Glomerular endothelial cell (primary cell): ENCODE measurements at places on chromosomes 3 and 15. TPM values are rescaled to one million over a fixed set of nuclear protein-coding genes. Genes with fewer than 3 reads are reported as not detected.

The ZNF385D gene
- 2.2 and 3.7 TPM in 2 replicates for total RNA-seq

The PLCB2 gene
- 3.0 and 5.1 TPM in 2 replicates for total RNA-seq

The ITPKA gene
- total RNA-seq, result 2.1 and 5.0 TPM in 2 replicates

The CYP1A2 gene
- total RNA-seq, result not detected in 2 replicates

The CCR2 gene
- total RNA-seq, result not detected in 2 replicates

The CFAP44 gene
- total RNA-seq, result 3.2 and 5.2 TPM in 2 replicates

The RLBP1 gene
- total RNA-seq, result not detected in 2 replicates

The INSYN1 gene
- total RNA-seq, result 0.05 and 0.82 TPM in 2 replicates

The MESP1 gene
- 0.58 and 1.5 TPM in 2 replicates for total RNA-seq

The FHIT gene
- 0.48 and 8.1 TPM in 2 replicates for total RNA-seq

The ITGA11 gene
- total RNA-seq, result 50.8 and 54.2 TPM in 2 replicates

The PSTPIP1 gene
- not detected in 2 replicates for total RNA-seq

The RTP4 gene
- total RNA-seq, result 0.78 and 4.6 TPM in 2 replicates
